ENCODE measurements at places on chromosomes 16 and 17. TPM values are rescaled to one million over a fixed set of nuclear protein-coding genes. Genes with fewer than 3 reads are reported as not detected.

Gene KRTAP4-5
- total RNA-seq, result not detected

Gene TPSB2
- not detected for total RNA-seq

Gene PRSS8
- total RNA-seq, result not detected

Gene CDRT15
- not detected for total RNA-seq

- no peak for DNase-seq
These were observed 64.4 kb upstream of the TBX2 start for GRCh38 chr17:61335105-61335844.

GRCh38 chr16:88360999-88361398, 21.8 kb upstream of the ZNF469 start:
- no peak for DNase-seq

- DNase-seq, result no peak
These were observed 421.5 kb downstream of the SLC39A11 start for GRCh38 chr17:72671016-72671415.

GRCh38 chr16:31333686-31334649, 21.0 kb upstream of the ITGAX start:
- no peak for DNase-seq

GRCh38 chr16:30876867-30877266, 17.0 kb downstream of the BCL7C start:
- DNase-seq, result no peak

GRCh38 chr17:36088670-36089338, 1.1 kb downstream of the CCL3 start:
- no peak for DNase-seq

DNA sequence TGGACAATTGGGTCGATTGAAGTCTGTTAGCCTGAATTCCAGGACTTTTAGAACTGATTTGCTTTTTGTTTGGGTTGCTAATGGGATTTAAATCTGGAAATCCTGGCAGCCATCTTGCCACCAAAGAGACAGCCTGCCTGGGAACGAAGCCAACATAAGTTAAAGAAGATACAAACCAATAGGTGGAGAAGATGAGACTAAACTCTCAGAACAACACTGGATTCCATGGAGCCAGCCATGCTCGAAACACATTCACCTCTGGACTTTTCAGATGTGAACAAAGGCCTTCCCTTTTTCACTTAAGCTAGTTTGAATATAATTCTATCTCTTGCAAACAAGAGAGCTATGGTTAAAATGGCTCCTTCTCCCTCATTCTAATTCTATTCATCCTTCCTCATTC, 135.9 kb downstream of the TOX3 start:
- no peak for DNase-seq

DNA sequence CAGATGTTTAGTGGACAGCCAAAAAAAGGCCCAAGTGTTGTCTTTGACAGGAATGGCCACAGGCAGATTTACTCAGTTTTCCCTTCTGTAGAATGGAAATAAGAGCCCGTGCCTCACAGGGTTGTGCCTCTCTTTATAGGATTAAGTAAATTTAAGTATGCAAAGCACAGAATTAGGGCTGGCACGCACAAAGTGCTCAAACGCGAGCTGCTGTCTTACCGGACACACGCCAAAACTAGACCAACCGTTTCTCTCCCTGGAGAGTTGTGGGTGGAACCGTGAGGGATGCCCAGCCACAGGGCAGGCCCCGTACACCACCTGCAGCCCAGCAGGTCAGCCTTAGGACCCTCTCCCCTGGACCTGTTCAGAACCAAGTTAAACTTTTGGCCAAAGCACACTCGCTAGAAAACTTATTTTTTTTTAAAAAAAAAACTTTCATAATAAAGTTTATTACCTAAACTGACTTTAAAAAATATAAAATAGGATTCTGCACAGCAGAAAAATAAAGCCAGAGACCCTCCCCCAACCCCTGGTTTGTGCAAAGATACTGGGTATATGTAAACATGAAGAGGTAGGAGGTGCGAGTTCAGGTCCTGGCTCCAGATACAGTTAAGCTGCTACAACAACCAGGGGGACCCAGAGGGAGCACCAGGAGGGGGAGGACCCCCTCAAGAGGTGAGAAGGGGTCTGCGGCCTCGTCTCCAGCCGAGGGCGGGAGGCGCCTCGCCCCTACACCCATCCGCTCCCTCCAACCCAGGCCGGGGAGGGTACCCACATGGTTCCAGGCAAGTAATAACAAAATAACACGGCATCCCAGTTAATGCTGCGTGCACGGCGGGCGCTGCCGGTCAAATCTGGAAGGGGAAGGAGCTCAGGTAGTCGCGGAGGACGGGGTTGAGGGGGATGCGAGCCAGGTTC, 1.8 kb downstream of the SOCS1 start:
- DNase-seq, result no peak

DNA sequence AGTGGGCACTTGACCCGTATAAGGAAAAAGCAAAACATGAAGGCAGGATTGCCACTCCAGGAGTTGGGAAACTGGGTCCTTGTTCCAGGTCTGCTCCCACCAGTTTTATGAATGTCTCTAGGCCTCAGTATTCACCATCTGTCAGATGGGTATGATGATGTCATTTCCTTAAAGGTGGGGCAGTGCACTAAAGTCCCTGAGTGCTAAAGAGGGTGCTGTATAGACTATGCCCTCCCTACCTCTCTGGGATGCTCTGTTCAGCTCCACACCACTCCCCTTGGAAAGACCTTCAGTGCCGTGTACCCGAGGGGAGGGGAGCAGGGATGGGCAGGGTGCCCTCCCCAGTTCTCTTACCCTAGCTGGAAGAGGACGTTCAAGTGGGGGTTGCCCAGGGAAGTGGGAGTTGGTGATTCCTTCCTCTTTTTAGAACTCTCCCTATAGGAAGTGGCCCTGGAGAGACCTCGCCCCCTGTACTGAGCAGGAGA, 2.2 kb downstream of the LASP1 start:
- DNase-seq, result no peak

GRCh38 chr16:1045310-1045992, 27.1 kb upstream of the SSTR5 start:
- no peak for DNase-seq

DNA sequence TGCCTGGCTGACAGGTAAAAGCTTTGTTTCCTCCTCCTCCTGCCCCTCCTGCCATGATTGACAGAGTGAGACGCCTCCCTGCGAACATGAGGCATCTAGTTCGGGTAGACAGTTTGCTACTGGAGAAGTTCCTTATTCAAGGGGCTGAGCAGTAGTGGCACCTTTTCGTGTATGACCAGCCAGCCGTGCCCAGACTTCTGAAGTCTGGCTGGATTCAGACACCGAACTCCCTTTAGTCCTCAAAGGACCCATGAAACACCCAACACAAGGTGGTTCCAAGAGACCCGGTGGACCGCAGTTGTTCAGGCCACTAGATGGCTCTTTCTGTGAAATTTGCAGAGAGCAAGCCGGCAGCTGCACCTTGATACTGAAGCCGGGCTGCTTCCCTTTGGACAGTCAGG, 192.8 kb downstream of the XYLT1 start:
- DNase-seq, result peak; percentile 52

- DNase-seq, result no peak
These were observed 4.6 kb downstream of the ACE start for GRCh38 chr17:63481488-63481870.
